ENCODE measurements at places on chromosomes 12 and 14.
A peak's percentile ranks its signal among the peaks of the same experiment; 100 is the strongest.

- peaks cover 1% of the 10 kb centered on the region for H3K4me1 ChIP-seq
- no peak overlapping the region for H3K27ac ChIP-seq
- no peaks in the 10 kb centered on the region for H3K27me3 ChIP-seq
Measured at GRCh38 chr14:70726651-70727375, 82.5 kb downstream of the MAP3K9 start.

DNA sequence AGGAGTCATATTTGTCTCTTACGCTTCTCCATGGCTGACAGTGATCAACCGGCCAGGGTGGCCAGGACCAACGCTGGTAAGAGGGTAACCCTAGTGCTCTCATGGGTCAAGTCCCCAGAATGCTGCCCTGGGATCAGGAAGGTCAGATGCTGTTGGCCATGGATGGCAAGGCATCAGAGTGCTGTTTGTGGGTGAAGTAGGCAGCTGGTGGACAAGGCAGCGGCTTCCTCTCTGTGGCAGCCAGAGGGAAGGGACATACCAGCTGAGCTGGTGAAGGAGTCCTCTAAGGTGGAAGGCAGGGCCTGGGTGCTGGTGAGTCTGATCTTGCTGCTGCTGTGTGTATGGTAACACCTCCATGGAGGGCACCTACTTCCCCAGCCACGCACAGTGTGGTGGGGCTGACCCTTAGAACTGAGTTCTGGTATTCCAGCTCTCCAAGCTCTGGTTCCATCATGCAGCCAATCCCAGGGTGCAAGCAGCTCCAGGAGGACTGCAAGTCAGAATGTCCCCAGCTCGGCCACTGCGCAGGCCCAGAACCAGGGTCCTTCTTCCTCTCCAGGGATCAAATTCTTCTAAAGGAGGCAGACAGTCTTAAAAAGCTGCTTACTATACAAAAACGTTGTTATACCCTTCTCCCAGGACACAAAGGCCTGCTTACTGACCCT, 13.4 kb upstream of the SMOC1 start:
- DNase-seq = no peak
- no peak overlapping the region for H3K27ac ChIP-seq
- H3K36me3 ChIP-seq = no peaks in the 10 kb centered on the region
- no peak overlapping the region for H3K4me3 ChIP-seq
- no peaks in the 10 kb centered on the region for H3K4me1 ChIP-seq

DNA sequence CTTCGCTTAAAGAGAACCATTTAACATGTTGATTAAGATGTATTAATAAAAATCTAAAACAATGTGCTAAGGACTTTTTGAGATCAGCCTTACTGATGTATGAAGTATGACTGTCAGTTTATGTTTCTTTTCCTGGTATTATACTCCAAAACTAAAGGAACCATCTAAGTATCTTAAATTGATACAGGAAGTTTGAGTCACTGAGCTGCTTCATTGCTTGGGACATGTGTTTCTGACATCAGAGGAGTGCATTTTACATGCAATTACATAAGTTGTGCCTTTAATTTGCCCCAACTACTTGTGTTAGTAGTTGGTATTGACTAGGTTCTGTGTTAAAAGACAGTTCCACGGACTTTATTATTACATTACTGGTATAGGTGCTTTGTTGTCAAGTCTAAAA, 50.9 kb downstream of the PROX2 start:
- H3K4me3 ChIP-seq = no peak overlapping the region
- peaks cover 21% of the 10 kb centered on the region for H3K4me1 ChIP-seq
- no peak for DNase-seq
- no peaks in the 10 kb centered on the region for H3K27me3 ChIP-seq
- H3K36me3 ChIP-seq = peaks cover 22% of the 10 kb centered on the region

GRCh38 chr12:109459247-109459646, 17.9 kb downstream of the KCTD10 start:
- DNase-seq = no peak
- no peak overlapping the region for H3K27ac ChIP-seq
- peaks cover 10% of the 10 kb centered on the region for H3K4me1 ChIP-seq

GRCh38 chr12:124637581-124637981, 70.2 kb upstream of the NCOR2 start:
- no peak overlapping the region for H3K4me3 ChIP-seq
- no peak overlapping the region for H3K27ac ChIP-seq
- DNase-seq = no peak
- H3K27me3 ChIP-seq = peaks cover 16% of the 10 kb centered on the region
- no peaks in the 10 kb centered on the region for H3K36me3 ChIP-seq

DNA sequence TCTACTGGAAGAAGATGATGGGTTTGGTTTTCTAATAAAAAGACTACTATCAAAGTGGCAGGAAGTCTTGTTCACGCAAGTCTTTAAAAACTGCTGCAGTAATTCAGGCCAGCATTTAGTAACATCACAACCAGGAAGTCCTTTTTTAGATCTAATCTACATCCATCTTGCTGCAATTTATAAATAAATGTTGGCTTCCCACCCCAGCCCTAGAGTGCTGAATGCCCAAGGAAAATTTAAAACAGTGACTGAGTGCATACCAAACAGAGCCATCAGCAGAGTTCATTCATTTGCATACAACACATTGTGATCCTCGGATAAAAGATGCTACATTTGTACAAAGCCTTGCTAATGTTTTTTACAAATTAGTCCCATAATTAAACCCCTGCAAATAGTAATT, 72.1 kb downstream of the PHLDA1 start:
- peak overlapping the region; percentile 85 for H3K27ac ChIP-seq
- no peak for DNase-seq
- H3K4me1 ChIP-seq = peaks cover 29% of the 10 kb centered on the region
- no peaks in the 10 kb centered on the region for H3K36me3 ChIP-seq

DNA sequence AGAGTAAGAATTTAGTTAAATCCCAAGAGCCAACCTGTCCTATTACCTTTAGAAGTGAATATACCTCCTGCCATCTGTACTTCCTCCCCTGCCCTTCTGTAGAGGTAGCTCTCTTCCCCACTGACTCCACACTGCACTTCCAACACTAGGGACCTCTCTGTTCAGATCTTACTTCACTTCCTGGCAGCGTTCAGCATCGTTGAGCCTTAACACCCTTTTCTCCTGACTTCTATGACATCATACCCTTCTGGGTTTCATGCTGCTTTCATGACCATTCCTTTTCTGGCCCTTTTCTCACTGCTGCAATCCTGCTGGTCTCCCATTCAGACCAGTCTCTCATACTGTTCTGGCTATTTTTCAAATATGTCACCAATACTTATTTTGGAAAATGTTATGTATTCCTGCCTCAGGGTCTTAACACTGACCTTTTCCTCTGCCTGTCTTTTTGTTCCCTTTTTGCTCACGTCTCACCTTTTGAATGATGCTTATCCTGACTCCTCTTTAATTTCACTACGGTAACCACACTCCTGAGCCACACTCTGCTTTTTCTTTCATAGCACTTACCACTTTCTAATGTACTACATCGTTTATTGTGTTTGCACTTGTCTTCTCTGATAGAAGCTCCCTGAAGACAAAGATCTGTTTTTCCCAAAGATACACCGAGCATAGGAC, 67.6 kb downstream of the PLEKHA5 start:
- H3K27ac ChIP-seq = no peak overlapping the region
- DNase-seq = no peak
- no peaks in the 10 kb centered on the region for H3K27me3 ChIP-seq
- no peak overlapping the region for H3K4me3 ChIP-seq
- peaks cover 13% of the 10 kb centered on the region for H3K36me3 ChIP-seq

- no peaks in the 10 kb centered on the region for H3K27me3 ChIP-seq
- peaks cover 8% of the 10 kb centered on the region for H3K4me1 ChIP-seq
- no peak for DNase-seq
- H3K27ac ChIP-seq = no peak overlapping the region
- H3K4me3 ChIP-seq = no peak overlapping the region
Measured at GRCh38 chr12:63935361-63935760, 90.9 kb downstream of the SRGAP1 start.

DNA sequence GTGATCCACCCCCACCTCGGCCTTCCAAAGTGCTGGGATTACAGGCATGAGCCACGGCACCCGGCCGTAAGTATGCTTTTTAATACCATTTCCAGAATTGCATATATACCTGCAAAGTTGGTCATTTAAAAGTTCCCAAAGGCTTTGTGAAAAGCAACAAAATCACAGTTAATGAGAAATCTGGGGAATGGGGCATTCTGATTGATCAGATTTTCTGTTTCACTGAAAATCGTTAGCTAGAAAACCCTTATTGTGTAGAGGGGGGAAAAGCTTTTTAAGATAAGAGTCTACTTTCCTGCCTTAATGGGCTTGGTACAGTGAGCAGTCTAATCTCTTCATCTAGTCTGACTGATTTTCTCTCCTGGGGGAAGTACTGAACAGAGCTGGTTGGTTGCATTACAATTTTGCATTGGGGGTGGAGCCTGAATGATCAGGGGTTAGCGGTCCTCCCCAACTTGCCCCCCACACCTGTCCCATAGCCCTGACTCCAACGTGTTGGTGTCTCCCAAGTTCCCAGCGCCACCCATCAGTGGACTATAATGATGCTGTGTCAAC, 23.8 kb downstream of the IL31 start:
- no peak for DNase-seq
- H3K4me1 ChIP-seq = no peaks in the 10 kb centered on the region
- peak overlapping the region; percentile 27 for H3K27ac ChIP-seq
- no peak overlapping the region for H3K4me3 ChIP-seq

- DNase-seq = no peak
- no peak overlapping the region for H3K4me3 ChIP-seq
- H3K4me1 ChIP-seq = no peaks in the 10 kb centered on the region
- no peak overlapping the region for H3K27ac ChIP-seq
Measured at GRCh38 chr14:71730471-71730870, 201.8 kb upstream of the RGS6 start.

DNA sequence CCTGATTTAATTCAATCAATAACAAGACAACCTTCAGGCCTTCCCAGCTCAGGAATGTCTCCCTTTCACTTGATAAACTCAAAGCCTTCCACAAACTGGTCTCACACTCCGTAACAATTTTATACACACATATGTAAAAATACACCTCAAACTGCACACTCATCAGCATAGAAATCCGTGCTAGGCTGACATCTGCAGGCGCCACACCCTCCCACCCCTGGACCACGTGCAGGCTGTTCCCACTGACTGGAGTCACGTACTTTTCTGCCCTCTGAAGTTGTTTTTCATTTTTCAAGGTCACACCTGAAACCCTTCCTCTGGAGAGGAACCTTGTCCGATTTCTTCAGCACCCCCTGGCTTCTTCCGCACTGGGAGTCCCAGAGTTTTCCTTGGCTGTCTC, 27.6 kb downstream of the FBXO21 start:
- H3K4me3 ChIP-seq = no peak overlapping the region
- no peaks in the 10 kb centered on the region for H3K27me3 ChIP-seq
- no peak overlapping the region for H3K27ac ChIP-seq
- H3K4me1 ChIP-seq = peaks cover 7% of the 10 kb centered on the region
- DNase-seq = no peak

DNA sequence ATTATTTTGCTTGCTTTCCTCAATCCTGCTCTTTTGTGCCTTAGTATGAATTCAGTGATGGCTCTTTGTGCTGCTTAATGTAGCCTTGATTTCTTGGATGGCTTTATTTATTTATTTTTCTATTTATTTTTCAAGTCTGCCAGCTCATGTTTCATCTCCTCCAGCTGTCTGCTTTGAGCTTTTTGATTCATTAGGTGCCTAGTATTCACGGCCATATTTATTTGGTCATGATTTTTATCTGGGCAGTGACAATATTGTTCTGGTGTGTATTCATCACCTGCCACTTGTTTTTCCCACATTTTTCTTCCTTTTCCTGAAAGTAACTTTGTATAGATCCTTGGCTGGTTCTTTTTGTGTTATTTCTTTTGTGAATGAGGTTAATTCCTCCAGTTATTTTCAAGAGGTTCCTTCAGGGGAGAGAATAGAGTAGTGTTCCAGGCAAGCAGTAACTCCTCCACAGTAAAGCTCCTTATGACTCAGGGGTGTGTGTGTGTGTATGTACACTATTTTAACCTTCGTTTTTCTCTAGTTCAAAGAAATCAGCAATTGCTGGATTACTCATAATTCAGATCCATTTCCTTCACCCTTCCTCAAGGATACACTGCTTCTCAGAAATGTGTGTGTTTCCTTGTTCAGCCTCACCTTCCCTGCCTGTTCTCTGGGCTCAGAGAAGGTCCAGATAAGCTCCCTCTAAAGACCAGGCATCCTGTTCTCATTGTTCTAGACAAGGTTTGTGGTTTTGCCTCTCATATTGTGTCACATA, 51.6 kb upstream of the PMCH start:
- H3K27me3 ChIP-seq = no peaks in the 10 kb centered on the region
- DNase-seq = no peak
- H3K36me3 ChIP-seq = no peaks in the 10 kb centered on the region
- no peak overlapping the region for H3K27ac ChIP-seq
- no peak overlapping the region for H3K4me3 ChIP-seq

DNA sequence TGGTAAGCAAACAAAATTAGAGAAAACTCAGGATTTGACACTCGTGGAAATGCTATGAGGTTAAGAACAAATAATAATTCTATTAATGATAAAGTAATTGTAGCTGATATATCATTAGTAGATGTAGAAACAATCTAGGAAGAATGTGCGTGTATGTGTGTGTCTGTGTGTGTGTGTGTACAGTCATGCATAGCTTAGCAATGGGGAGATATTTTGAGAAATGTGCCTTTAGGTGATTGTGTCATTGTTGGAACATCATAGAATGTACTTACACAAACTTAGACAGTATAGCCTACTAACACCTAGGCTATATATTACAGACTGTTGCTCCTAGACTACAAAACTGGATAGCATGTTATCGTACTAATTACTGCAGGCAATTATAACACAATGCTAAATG, 5.3 kb downstream of the CLEC2A start:
- H3K4me3 ChIP-seq = no peak overlapping the region
- peaks cover 3% of the 10 kb centered on the region for H3K4me1 ChIP-seq
- H3K27ac ChIP-seq = no peak overlapping the region
- H3K36me3 ChIP-seq = no peaks in the 10 kb centered on the region
- H3K27me3 ChIP-seq = no peaks in the 10 kb centered on the region

DNA sequence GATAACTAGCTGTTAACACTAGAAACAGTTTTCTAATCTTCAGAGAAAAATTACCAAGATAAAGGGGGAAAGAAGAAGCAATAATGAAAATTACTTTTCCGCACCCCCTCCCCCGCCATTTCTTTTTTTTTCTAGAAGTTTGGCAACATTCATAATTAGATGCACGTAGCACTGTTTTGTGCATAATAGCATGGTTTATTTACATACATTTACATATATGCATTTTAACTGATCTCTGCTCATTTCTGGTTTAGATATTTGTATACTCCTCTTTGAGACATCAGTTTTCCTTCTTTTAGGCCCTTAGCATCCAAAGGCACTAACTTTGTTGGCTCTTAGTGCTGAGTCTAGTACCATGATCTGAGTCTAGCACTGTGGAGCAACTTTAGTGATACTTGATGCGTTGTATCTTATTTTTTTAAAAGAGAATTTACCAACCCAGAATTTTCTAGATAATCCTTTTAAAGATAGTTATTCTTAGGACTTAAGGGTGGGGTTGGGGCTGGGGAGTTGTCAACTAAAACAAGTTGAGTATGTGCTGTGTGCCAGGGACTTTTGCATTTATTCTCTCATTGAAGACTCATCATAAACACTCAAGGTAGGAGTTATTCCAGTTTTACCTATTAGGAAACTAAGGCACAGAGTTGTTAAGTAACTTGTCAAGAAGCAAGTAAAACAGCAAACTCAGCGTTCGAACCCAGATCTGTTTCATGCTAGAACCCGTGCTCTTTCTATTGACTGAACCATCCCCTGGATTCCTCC, 110.5 kb downstream of the DIP2B start:
- no peak for DNase-seq
- H3K27ac ChIP-seq = no peak overlapping the region
- H3K4me1 ChIP-seq = peaks cover 13% of the 10 kb centered on the region
- no peaks in the 10 kb centered on the region for H3K27me3 ChIP-seq
- no peaks in the 10 kb centered on the region for H3K36me3 ChIP-seq
- H3K4me3 ChIP-seq = no peak overlapping the region
